ENCODE measurements at places on chromosomes 1 and 21. TPM values are rescaled to one million over a fixed set of nuclear protein-coding genes. Genes with fewer than 3 reads are reported as not detected.

The GALE gene
- total RNA-seq = 35.3 TPM

The CNR2 gene
- total RNA-seq = not detected

The SIM2 gene
- 0.13 TPM for total RNA-seq

The CASZ1 gene
- total RNA-seq = 0.50 TPM

The EPHA8 gene
- not detected for total RNA-seq

The CRYAA gene
- not detected for total RNA-seq

The EFNA3 gene
- total RNA-seq = 3.1 TPM

The TSPEAR gene
- total RNA-seq = not detected

The VSIG8 gene
- 0.07 TPM for total RNA-seq

The GSTM5 gene
- 4.1 TPM for total RNA-seq

The BARHL2 gene
- not detected for total RNA-seq
